ENCODE measurements at places on chromosomes 7 and 10.

DNA sequence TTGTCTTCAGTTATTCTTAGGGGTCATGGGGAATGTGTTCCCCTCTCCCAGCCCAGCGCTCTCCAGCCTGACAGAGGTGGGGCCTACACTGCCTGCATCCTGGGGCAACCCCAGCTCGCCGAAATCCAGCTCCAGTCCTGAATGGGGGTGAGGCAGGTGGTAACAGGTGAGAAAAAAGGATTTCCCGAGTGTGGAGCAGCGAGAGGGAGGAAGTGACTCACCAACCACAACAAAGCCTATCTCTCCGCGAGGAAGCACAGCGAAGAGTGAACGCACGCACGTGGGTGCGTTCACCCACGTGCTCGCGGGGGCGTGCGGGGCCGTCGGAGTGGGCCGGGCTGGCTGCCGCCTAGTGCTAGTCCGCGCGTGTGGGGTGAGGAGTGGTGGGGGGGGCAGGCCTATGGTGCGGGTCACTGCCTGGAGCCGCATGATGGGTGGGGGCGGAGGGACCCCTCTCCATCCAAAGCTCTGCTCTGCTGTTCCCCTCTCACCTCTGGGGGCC, 855 bp upstream of the PALD1 start:
- DNase-seq: no peak

- DNase-seq: peak; percentile 71
These were observed 423.6 kb upstream of the LRGUK start for GRCh38 chr7:133703547-133703946.

DNA sequence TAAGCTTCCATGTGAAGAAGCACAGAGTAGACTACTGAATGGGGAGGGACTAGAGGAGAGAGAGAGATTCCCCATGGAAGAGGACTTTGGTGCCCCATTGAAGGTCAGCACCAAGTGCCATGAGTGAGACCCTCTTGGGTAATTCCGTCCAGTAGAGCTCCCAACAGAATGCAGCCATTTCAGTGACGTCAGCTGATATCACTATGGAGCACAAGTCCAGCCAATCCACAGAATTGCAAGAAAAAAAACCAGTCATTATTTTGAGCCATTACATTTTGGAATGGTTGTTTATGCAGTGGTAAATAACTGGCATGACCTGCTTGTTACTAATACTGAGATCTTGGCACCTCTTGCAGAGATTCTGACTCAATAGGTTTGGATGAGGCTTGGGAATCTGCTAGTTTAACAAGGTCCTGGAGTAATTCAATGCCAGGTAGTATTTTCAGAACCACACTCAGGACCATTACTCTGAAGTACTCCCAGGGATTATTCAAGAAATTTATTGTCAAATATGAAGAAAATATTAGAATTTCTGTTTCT, 52.6 kb upstream of the SP8 start:
- DNase-seq: no peak

GRCh38 chr10:128704716-128705115, 578.5 kb upstream of the MKI67 start:
- peak; percentile 13 for DNase-seq

DNA sequence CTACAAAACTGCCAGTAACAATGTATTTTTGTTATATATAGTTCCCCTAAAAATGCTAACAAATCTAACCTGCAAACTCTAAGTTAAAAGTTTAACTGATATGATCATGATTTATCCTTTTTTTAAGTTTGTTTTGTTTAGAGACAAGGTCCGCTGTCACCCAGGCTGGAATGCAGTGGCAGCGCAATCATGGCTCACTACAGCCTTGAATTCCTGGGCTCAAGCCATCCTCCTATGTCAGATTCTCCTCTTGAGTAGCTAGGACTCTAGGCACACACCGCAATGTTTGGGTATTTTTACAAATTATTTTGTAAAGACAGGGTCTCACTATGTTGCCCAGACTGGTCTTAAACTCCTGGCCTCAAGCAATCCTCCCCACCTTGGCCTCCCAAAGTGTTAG, 46.6 kb downstream of the ORC5 start:
- no peak for DNase-seq

GRCh38 chr7:45084336-45084735, 4.4 kb downstream of the NACAD start:
- DNase-seq: no peak

Data from fibroblast of skin of right quadriceps (primary cell).